ENCODE measurements at places on chromosomes 6 and 20. TPM values are rescaled to one million over a fixed set of nuclear protein-coding genes. Genes with fewer than 3 reads are reported as not detected.

DNA sequence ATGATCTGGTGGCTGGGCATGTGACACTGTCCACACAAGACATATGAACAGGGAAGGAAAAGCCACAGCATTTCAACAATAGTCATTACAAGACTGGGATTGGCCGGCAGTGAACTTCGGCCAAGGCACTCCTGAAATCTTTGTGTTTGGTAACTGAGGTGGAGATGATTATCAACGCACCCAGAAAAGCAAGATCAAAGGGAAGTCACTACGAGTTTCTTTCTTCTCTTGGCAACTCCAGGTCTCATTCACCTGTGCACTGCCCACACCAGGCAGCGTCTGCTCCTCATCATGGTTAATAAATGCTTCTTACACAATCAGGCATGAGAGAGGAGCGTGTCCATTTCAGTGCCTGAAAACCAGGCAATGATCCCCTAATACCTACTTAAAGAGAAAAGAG lies 20.5 kb upstream of the FOXC1 start:
- no peaks in the 10 kb centered on the region for H3K27me3 ChIP-seq
- no peaks in the 10 kb centered on the region for H3K4me1 ChIP-seq
- DNase-seq: no peak
- H3K27ac ChIP-seq: no peak overlapping the region
- no peaks in the 10 kb centered on the region for H3K36me3 ChIP-seq

- H3K27me3 ChIP-seq: no peaks in the 10 kb centered on the region
- H3K27ac ChIP-seq: no peak overlapping the region
- no peak for DNase-seq
- H3K36me3 ChIP-seq: no peaks in the 10 kb centered on the region
- no peaks in the 10 kb centered on the region for H3K4me1 ChIP-seq
- H3K4me3 ChIP-seq: no peak overlapping the region
These were observed 90.1 kb downstream of the PXDC1 start for GRCh38 chr6:3661390-3661789.

DNA sequence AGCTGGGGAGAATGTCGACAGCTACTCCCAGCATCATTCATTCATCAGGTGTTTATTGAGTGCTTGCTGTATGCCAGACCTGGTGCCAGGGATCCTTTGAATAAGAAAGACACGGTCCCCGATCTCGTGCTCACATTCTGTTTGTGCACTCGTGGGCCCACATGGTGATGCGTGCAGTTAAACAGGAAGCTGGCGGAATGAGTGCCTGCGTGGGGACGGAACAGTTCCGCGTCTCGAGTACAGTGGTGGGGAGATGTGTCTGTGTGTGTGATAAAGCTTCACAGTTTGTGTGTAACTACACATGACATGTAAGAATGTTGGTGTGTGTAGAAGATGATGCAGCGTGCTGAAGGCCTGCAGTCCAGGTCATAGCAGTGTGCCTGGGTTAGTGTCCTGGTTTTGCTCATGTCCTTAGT lies 6.5 kb downstream of the RBM38 start:
- no peaks in the 10 kb centered on the region for H3K27me3 ChIP-seq
- no peak for DNase-seq
- H3K27ac ChIP-seq: no peak overlapping the region

DNA sequence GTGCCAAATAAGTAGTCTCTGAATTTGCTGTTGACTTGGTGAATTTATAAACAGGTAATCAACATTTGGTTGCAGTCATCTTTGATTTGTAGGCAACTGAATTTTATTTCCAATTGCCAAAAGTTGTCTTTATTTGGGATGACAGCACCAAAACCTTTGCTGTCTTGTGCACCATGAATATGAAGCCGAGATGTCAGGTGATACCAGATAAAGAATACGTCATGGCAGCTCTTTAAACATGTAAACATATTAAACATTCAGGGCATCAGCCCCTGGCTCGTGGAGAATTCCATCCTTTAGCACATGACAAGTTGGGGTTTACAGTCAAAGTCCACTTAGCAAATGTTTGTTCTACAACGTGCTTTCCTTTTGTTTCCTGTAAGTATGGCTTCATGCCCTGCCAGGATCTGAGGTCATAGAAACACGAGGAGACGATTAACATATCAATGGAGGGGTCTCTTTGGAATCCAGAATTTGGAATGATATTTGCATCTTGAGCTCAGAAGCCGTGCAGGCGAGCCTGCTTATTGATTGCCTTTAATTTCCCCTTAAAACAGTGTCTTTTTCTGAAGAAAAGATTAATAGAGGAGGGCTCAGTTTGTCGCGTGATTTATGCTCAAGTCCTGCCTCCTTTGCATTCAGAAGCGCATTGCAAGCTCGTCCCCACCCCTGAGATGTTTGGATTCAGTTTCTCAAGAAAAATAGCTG lies 170.2 kb upstream of the ZNF217 start:
- H3K4me1 ChIP-seq: no peaks in the 10 kb centered on the region
- no peak for DNase-seq
- no peak overlapping the region for H3K27ac ChIP-seq
- H3K4me3 ChIP-seq: no peak overlapping the region
- H3K27me3 ChIP-seq: no peaks in the 10 kb centered on the region

- no peak overlapping the region for H3K4me3 ChIP-seq
- H3K36me3 ChIP-seq: no peaks in the 10 kb centered on the region
- no peaks in the 10 kb centered on the region for H3K4me1 ChIP-seq
- no peak for DNase-seq
- no peak overlapping the region for H3K27ac ChIP-seq
- no peaks in the 10 kb centered on the region for H3K27me3 ChIP-seq
These were observed 104.8 kb downstream of the ELOVL4 start for GRCh38 chr6:79842376-79843040.

DNA sequence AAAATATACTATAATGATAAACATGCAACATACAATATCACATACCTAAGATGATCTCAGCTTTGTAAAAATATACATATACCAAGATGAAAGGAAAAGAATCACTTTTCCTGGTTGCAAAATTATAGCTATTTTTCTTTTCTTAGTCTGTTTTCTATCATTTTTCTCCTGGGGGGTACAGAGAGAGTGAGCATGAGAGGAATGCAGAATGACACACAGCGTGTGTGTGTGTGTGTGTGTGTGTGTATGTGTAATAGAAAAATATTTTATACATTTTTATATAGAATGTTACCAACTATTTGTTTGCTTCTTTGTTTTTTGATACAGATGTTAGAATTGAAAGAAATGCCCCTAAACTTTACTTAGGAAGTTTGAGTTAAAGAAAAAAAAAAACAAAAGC lies 64.3 kb downstream of the FAM83B start:
- no peaks in the 10 kb centered on the region for H3K27me3 ChIP-seq
- H3K36me3 ChIP-seq: no peaks in the 10 kb centered on the region
- no peaks in the 10 kb centered on the region for H3K4me1 ChIP-seq

- H3K4me3 ChIP-seq: no peak overlapping the region
- DNase-seq: peak; percentile 66
- H3K36me3 ChIP-seq: no peaks in the 10 kb centered on the region
These were observed 130.6 kb upstream of the INSM1 start for GRCh38 chr20:20237093-20237959.

GRCh38 chr6:14174226-14174625 lies 56.7 kb downstream of the CD83 start:
- H3K4me3 ChIP-seq: no peak overlapping the region
- DNase-seq: no peak
- no peaks in the 10 kb centered on the region for H3K36me3 ChIP-seq
- no peaks in the 10 kb centered on the region for H3K4me1 ChIP-seq

GRCh38 chr20:16516794-16517193 lies 56.5 kb downstream of the KIF16B start:
- peaks cover 9% of the 10 kb centered on the region for H3K36me3 ChIP-seq
- DNase-seq: no peak
- no peaks in the 10 kb centered on the region for H3K27me3 ChIP-seq
- no peaks in the 10 kb centered on the region for H3K4me1 ChIP-seq

GRCh38 chr6:12125396-12125795 lies 113.3 kb downstream of the HIVEP1 start:
- H3K36me3 ChIP-seq: peaks cover 16% of the 10 kb centered on the region
- no peak overlapping the region for H3K27ac ChIP-seq
- no peak for DNase-seq
- no peaks in the 10 kb centered on the region for H3K27me3 ChIP-seq

DNA sequence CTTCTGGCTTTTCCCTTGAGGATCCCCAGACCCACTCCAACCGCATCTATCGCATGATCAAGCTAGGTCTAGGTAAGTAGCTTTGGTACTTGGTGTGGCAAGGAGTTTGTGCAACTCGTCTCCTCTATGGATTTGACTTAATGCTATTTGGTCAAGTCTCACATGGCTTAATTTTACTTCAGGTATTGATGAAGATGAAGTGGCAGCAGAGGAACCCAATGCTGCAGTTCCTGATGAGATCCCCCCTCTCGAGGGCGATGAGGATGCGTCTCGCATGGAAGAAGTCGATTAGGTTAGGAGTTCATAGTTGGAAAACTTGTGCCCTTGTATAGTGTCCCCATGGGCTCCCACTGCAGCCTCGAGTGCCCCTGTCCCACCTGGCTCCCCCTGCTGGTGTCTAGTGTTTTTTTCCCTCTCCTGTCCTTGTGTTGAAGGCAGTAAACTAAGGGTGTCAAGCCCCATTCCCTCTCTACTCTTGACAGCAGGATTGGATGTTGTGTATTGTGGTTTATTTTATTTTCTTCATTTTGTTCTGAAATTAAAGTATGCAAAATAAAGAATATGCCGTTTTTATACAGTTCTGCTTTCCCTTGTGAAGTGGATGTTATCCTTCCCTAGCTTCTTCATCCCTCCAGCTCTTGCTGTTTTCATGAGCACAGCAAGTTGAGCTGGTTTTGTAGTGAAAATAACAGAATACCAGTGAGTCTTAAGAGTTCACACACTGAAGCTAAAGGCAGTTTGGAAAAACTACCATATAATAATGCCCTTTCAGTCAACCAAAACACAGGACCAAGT lies 3.8 kb downstream of the SLC35B2 start:
- DNase-seq: no peak
- H3K27ac ChIP-seq: no peak overlapping the region
- no peaks in the 10 kb centered on the region for H3K27me3 ChIP-seq
- peaks cover 61% of the 10 kb centered on the region for H3K36me3 ChIP-seq

DNA sequence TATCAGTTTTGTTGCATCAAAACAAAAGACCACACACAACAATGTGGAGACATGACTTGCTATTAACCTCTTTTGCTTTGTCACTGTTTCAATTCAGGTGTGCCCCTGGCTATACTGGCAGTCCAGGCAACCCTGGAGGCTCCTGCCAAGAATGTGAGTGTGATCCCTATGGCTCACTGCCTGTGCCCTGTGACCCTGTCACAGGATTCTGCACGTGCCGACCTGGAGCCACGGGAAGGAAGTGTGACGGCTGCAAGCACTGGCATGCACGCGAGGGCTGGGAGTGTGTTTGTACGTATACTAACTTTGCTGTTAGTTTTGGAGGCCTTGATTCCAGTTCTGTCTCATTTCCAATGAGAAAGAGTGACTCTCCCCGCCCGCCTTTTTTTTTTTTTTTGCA lies 356.9 kb downstream of the ARHGAP18 start:
- H3K27ac ChIP-seq: no peak overlapping the region
- H3K4me1 ChIP-seq: no peaks in the 10 kb centered on the region
- no peak overlapping the region for H3K4me3 ChIP-seq
- no peaks in the 10 kb centered on the region for H3K36me3 ChIP-seq

DNA sequence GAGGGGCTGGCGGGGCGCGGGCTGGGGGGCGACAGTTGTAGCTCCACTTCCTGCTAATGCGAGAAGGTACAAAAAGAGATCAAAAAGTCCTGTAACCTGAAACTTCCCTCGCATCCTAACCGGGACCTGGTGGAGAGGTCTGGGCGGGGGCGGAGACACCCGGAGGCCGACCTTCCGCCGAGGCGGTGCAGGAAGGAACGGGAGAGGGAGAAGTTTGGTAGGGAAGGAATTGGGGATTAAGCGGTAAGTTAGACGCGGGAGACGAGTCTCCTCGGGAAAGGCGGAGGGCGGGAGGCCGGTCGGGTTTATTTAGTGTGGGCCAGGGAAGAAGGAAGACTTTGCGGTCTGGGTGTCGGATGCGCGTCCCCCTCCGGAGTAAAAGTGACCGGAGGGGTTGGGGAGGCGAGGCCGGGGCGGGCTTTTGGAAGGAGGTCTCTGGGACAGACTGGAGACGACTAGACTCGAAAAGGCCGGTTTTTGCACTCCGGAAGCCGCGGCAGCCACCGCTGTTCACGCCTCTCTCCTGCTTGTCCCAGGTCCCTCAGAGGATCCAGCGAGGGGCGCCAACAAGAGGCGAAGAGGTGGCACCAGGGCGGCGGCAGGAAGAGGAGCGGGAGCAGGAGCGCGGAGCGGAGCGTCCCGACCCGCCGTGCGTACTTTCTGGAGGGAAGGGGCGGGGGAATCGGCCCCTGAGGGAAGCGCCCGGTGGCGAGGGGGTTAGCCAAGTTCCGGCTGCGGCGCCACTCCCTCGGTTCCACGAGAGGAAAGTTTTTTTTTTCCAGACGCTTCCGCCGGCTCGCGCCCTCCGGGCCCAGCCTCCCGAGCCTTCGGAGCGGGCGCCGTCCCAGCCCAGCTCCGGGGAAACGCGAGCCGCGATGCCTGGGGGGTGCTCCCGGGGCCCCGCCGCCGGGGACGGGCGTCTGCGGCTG lies 734 bp downstream of the TPBG start:
- peaks cover 9% of the 10 kb centered on the region for H3K4me1 ChIP-seq
- DNase-seq: no peak
- H3K4me3 ChIP-seq: peak overlapping the region; percentile 63
- no peaks in the 10 kb centered on the region for H3K36me3 ChIP-seq

GRCh38 chr20:22617160-22617559 lies 32.8 kb upstream of the FOXA2 start:
- no peaks in the 10 kb centered on the region for H3K27me3 ChIP-seq
- no peak overlapping the region for H3K27ac ChIP-seq

DNA sequence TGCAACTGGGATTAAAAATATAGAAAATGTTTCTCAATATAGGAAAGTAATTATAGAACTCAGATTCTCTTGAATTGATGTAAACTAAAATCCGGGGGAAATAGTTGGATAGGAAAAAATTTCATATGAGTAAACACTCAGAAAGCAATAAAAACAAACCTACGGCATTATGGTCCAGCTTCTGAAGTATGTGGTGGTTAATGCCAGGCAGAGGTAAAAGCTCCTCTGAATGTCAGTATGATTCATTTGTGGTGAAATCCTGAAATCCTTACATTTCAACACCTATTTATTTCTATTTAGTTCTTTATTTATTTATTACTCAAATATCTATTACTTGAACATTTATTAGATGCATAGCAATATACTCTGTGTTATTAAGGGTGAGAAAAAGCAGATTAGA lies 145.1 kb downstream of the RIMS1 start:
- no peaks in the 10 kb centered on the region for H3K4me1 ChIP-seq
- no peaks in the 10 kb centered on the region for H3K36me3 ChIP-seq
- H3K4me3 ChIP-seq: no peak overlapping the region

Gene CFAP206
- total RNA-seq: 1.4 TPM

Gene TNFRSF6B
- 119 TPM for total RNA-seq

Gene RUNX2
- total RNA-seq: 0.21 TPM

Gene WFDC10B
- total RNA-seq: not detected

Gene SEC23B
- total RNA-seq: 21.8 TPM

Gene C4A
- total RNA-seq: 147 TPM

Gene RANBP9
- total RNA-seq: 26.3 TPM

Gene GPR63
- 0.85 TPM for total RNA-seq
